Activated naive CD4-positive, alpha-beta T cell (primary cell): ENCODE measurements at places on chromosomes 16 and 17.

DNA sequence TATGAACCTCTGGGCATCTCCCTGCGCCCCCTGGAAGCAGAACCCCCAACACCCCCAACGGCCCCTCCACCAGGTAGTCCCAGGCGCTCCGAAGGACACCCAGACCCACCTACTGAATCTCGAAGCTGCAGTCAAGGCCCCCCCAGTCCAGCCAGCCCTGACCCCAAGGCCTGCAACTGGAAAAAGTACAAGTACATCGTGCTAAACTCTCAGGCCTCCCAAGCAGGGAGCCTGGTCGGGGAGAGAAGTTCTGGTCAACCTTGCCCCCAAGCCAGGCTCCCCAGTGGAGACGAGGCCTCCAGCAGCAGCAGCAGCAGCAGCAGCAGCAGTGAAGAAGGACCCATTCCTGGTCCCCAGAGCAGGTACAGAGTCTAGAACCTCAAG, 1.5 kb downstream of the BCL6B start:
- no peak for DNase-seq

GRCh38 chr17:60832151-60832585, 154.5 kb downstream of the BCAS3 start:
- DNase-seq = no peak

- no peak for DNase-seq
Observed at GRCh38 chr16:55530316-55530856, 21.5 kb downstream of the LPCAT2 start.

GRCh38 chr17:78266231-78266631, 34.8 kb downstream of the TMEM235 start:
- no peak for DNase-seq

DNA sequence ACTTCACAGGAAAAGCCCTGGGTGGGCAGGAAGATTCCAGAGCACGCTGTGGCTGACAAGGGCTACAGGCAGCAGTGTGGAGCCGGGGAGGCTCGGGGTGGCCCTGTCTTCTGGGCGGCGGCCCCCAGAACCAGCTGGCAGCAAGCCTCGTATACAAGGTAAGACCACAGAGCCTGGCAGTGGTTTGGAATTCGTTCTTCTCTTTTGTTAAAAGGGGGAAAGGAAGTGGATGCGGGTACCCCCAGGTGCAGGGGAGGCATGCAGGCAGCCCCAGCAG, 6.0 kb downstream of the UBALD1 start:
- no peak for DNase-seq

- no peak for DNase-seq
Observed at GRCh38 chr17:28563475-28563874, 7.8 kb downstream of the PIGS start.

DNA sequence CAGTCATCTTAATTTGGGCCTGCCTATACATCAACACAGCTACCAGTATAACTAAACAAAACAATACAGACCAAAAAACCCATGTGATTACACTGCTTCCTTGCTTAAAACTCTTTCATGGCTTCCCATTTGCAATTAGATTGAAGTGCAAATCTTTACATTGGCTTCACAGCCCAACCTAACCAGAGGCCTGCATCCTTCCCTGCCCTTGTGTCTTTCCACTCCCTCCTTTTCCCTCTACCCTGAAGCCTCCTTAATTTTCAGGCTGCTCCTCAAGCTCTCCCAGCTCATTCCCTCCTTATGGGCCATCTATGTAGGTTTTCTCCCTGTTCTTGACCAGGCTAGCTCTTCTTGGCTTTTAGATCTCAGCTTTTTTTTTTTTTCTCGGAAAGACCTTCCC, 147.8 kb downstream of the TOX3 start:
- DNase-seq = no peak

DNA sequence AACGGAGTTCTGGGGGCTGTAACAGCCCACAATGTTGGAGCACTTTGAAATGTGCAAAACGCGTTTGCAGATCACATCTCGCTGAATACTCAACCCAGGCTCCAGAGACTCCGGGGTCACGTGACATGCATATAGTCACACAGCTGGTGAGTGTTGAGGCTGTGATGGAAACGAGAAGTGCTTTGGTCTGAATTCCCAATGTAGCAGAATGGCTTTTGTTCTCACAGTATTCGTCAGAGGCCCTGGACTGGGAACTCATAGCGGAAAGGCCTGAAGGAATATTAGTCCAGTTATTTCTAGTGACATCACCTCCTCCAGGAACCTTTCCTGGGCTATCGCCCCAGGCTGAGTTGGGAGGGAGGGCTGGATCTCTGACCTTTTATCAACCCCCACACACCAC, 95.8 kb upstream of the CRHR1 start:
- DNase-seq = no peak

DNA sequence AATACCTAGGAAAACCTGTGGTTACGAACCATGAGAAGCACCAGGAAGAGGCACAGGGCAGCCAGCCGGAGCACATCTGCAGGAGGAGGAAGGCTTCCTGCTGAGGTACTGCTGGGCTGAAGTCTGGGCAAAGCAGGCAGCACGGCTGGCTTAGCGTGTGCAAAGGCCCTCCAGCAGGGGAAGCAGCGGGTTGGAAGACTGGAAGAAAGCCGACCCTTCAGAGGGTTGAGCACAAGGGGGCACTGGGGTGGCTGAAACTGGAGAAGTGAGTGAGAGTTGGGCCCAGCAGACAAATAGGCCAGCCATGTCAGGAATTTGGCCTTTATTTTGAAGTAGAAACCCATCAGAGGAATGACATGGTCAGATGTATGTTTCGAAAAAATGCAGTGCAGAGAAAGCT, 12.1 kb upstream of the HSD3B7 start:
- DNase-seq = no peak

DNA sequence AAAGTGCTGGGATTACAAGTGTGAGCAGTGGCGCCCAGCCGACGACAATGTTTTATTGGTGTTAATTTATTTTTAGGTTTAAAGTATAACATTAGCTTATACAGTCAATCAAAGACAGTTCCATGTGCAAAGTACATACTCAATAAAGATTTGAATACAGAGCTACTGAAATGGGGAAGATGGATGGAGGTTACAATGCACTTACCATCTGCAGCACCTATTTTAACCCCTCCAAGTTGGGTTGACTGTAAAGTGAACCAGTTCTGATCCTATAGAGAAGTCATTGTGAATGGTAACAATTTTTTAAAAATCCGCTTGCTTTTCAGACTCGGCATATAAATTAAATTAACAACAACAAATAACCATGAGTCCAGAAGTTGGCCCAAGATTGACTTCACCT, 679 bp upstream of the PSKH1 start:
- DNase-seq = no peak

DNA sequence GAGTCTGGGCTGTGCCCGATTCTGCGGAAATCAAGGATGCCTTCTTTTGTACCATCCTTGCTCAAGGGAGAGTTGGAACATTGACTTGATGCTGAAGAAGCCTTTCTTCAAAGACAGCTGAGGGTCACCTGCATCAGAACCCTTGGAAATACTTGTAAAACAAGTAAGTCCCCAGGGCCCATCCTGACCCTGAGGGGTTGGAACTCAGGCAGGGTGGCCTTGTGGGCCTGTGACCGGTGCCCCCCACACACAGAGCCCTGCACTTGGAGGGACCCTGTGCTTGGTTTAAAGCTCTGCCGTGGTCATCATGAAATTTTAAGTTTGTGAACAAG, 56.9 kb downstream of the WIPI1 start:
- no peak for DNase-seq

- no peak for DNase-seq
Observed at GRCh38 chr16:72604375-72604774, 432.4 kb upstream of the PMFBP1 start.

- no peak for DNase-seq
Observed at GRCh38 chr16:23434380-23434779, 18.6 kb downstream of the COG7 start.

DNA sequence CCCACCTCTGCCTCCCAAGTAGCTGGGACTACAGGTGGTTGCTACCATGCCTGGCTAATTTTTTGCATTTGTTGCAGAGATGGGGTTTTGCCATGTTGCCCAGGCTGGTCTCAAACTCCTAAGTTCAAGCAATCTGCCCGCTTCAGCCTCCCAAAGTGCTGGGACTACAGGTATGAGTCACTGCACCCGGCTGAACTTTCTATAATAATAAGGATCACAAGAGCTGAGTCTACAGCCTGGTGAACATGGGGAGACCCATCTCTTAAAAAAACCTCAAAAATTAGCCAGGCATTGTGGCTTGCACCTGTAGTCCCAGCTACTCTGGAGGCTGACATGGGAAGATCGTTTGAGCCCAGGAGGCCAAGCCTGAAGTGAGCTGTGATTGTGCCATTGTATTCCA, 53.5 kb downstream of the WDR59 start:
- DNase-seq = no peak

DNA sequence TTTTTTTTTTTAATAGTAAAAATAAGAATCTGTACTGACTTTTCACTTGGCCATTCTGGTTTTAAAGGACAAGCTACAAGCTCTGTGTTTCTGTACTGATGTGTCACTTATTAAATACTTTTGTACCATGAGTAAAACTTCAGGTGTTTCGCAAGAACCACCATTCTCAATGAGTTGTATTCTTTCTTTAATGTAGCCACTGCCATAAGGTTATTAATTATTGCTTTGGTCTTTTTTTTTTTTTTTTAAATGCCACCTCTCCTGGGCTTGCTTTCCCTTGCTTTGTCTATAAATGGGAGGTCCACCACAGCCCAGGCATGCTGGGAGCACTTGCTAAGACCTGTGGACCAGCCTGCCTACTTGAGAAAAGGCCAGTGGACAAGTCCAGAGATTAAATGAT, 8.4 kb downstream of the ARL2BP start:
- DNase-seq = no peak

DNA sequence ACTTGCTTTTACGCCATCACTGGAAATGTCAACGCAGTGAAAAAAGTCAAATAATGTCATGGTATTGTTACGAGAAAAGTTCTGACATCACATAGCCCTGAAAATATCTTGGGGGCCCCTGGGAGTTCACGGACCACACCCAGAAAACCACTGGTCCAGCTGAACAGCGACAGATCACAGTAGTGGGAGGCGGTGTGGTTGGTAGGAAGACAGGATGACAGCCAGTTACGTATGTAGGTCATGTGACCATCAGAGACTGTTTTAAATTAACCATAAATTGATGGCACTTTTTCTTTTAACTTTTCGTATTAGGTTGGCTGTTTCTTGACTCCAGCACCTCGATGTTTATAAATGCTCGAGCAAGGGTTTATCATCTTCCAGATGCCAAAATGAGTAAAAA, 11.9 kb downstream of the ERCC4 start:
- no peak for DNase-seq

DNA sequence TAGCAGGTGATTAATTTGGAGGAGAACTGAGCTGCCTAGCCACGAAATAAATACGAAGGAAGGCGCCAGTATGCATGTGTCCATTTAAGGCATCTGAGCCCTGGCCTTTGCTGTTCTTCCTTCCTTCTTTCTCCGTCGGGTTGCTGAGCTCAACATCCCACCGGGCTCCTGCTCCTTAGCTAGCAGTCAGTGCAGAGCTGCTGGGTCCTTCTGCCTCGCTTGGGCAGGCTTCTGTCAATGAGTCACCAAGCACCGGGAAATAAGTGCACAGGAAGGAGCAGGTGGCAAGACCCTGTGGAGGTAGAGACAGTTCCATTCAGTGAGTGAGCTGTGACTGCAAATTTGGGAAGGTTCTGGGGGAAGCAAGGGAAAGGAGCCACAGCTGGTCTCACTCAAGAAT, 120.7 kb downstream of the CCDC182 start:
- DNase-seq = no peak

GRCh38 chr16:1297018-1297696, 12.3 kb upstream of the UBE2I start:
- DNase-seq = no peak

DNA sequence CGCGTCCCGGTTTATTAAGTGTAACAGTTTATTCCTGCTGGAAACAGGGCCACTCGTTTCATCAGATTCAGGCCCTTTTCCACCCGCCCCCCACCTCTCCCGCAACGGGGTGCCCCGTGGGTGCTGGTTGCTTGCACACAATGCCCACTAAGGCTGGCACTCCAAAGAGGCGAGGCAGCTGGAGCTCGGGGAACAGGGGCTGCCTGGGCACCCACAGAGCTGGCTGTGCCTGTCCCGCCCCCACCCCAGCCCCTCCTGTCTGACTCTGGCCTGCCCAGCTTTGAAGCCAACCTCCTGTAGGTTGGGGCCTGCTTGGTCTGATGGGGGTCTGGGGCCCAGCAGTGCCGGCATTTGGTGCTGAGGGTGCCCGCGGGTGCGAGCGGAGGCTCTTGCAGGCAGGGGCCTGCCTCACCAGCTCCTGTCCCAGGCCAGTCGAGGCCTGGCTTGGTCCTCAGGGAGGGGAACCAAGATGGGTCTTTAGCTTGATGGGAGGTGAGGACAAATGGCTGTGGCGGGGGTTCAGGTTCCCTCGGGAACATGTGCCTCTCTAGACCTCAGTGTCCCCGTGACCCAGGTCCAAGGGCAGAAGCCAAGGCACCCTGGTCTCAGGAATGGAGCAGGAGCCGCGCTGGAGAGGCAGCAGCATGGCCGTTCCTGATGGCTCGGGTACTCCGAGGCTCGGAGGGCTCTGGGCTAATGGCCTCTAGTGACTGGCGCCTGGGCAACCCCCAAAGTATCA, 20.1 kb downstream of the MYBBP1A start:
- no peak for DNase-seq

- DNase-seq = no peak
Observed at GRCh38 chr17:5813357-5813756, 229.0 kb upstream of the NLRP1 start.

DNA sequence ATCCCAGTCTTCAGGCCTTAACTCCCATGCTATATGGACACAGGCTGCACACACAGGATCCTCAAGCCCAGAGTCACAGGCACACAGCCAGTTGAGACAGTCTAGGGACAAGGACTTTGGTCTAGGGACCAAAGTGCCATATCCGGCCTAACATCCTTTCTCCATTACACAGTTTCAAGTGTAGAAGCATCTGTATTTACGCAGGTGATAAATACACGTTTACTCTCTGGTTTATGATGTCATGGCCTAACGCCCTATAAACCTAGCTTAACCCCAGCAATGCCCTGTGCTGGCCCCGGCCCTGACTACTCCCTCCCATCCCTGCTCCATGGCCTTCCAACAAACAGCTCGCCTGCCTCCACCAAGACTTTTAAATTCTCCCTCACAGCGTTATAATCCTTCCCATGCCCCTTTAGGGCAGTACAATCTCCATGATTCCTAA, 17.1 kb downstream of the CUEDC1 start:
- no peak for DNase-seq
